ENCODE measurements at places on chromosomes 12 and 14. TPM values are rescaled to one million over a fixed set of nuclear protein-coding genes. Genes with fewer than 3 reads are reported as not detected.

Gene BCL11B
- 0.16 TPM for total RNA-seq

Gene CEBPE
- total RNA-seq: not detected

GRCh38 chr14:52103416-52103815 is 34.6 kb upstream of the NID2 start:
- DNase-seq: no peak

DNA sequence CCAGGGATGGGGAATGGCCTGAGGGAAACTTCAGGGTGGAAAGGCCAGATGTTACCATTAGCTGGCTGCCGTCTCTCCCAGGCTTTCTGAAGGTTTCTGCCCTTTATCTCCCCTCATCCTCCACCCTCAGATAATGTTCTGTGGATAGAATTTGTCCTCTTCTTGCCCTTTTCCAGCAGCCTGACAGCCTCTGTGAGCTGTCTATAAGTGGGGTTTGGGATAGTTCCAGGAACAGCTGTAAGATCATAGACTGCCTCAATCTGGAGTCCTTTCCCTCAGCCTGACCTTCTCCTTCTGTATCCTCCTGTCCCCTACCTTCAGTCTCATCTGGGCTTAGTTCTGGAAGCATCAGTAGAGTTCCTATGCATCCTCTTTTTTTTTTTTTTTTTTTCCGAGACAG is 2.8 kb upstream of the RND1 start:
- no peak for DNase-seq

DNA sequence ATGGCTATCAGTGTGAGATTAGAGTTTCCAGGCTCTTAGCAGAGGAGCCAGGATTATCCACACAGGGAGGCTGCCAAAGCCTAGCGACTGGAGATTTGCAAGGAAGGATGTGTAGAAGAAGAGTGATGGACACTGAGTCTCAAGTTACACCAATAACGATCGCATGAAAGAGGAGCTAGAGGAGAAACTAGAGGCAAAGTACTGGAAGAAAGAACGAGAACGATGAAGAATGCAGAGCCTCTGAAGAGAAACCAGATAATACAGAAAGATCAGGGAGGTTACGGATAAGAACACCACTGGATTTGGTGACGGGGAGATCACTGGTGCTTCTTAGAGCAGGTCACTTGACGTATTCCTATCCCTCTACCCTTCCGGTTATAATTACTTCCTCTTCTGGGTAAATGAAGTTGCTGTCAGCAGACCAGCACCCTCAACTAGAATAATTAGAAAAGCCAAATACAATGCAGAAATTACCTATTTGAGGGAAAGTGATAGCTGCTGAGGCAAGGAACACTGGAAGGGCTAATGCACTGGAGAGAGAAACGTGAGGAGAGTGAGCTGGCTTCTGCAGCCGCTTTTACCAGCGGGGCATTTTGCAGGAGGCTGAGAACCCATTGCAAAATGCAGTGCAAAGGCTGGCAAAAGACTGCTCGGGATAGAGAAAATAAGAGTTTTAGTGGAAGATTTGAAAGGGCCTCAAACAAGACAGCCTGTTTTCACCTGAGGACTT is 93.1 kb upstream of the HIF1A start:
- DNase-seq: no peak

GRCh38 chr14:70563869-70564268 is 29.1 kb upstream of the ADAM20 start:
- DNase-seq: no peak

- no peak for DNase-seq
Measured at GRCh38 chr12:53244337-53244736, 12.3 kb upstream of the RARG start.

DNA sequence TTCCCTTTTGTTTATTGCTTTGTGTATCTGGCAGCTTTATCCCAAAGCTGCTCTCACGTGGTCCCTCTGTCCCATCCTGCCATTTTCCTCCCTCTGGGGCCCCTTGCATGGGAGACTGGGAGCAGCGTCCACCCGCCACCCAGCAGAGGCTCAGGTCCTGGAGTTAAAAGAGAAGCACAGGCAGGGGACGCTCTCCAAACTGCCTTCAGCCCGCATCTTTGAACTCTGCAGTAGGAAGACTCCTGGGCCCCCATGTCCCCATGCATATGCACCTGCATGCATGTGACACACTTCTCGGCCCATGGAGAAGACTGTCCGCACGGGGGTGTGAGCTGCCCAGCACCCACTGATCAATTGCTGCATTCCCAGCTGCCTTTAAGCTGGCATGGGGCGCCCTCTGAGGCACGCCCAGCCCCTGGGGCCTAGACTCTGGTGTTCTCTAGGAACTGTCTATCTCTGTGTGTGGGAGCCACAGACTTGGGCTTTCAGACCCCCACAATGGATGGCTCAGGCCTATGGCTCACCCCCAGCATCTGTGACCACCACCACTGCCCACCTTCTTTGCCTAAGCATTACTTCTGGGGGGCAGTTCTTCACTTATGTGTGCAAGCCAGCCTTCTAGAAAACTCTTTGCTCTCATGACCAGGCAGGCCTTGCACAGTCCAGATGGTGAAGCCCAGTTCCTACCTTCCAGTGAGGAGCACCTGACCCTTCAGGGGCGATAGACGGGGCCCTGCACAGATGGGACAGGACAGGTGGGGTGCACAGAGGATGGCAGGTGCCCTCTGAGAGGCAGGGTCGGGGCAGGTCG is 96.1 kb upstream of the DIO3 start:
- DNase-seq: no peak

- no peak for DNase-seq
Measured at GRCh38 chr14:59707778-59708561, 131.4 kb upstream of the CCDC175 start.

GRCh38 chr12:64186789-64187188 is 35.3 kb downstream of the KICS2 start:
- DNase-seq: no peak

DNA sequence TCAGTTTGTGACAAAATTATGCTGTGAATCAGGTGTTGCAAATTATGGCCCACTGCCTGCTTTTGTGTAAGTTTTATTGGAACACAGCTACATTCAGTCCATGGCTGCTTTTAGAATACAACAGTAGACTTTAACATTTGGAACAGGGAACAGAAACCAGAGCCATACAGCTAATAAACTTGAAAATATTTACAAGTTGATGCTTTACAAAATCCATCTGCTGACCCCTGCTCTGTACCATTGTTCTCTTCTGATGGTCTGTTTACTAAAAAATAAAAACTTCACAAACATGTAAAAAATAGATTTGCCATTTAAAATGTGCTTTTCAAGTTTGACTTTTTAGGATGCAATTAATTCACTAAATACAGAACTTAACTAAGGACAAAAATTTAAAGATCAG is 20.8 kb downstream of the PSMA3 start:
- no peak for DNase-seq

- DNase-seq: no peak
Measured at GRCh38 chr12:112728864-112729263, 62.7 kb upstream of the RPH3A start.

DNA sequence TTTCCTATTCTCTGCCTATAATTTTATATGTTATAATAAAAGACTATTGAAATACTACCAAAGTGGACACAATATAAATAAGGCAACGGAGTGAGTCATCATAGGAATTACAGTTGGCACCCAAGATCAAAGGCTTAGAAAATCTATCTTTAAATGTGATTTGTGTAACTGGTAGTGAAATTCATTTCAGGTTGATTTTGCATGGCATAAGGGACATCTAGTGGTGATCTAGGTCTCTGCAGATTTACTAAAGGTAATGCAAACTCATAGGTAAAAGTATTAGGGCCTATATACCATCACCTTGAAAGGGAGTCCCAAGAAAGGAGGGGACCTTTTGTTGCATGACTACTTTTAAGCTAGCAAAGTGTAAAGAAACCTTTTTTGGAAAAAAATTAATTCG is 527.2 kb downstream of the NRXN3 start:
- DNase-seq: no peak

- DNase-seq: no peak
Measured at GRCh38 chr12:10498042-10498441, 7.6 kb upstream of the EIF2S3B start.

DNA sequence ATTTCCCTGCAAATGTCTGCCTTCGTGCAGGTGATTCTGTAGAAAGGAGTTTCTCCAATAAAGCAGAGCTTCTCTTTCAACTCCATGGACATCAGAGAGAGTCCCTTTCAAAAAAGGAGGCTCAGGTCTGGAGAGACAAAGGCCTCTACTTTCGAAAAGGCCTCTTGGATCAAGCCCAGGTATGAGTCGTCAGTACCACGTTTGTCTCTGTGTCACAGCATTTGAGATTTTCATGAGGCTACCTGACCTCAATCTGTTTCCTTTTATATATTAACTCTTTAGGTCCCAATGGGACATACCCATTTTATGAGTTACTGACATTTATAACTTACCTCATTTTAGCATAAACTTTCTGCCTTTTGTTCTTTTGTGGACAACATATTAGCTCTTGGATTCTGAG is 290.8 kb downstream of the RPAP3 start:
- DNase-seq: no peak

Data from cardiac septum (tissue), 1 donor.